ENCODE measurements at places on chromosomes 4 and X.

- DNase-seq: no peak
Observed at GRCh38 chr4:122759639-122760310, 27.3 kb downstream of the BBS12 start.

DNA sequence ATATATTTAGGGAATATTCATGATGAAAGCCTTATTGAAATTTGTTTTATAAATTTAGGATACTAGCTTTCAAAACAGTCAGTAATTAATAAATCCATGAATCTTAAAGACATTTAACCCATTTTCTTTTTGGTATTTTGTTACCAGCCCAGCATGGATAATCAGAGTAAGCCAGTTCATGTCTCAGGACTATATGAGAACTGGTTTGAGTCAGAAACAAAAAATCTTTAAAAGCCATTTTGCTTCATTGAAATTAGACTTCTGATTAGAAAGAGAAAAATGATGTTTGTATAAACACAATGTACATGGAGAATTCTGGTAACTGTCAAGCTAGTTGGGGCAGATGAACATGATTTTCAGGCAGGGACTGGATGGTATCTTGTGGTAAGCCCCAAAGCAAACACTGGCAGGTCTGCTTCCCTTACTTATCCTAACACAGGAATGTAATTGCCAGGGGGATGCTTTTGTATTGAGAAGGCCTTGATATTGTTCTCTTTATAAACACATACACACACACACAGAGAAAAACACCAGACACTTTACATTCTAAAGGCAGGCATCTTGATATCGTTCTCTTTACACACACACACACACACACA lies 9.4 kb downstream of the ARHGAP10 start:
- no peak for DNase-seq

DNA sequence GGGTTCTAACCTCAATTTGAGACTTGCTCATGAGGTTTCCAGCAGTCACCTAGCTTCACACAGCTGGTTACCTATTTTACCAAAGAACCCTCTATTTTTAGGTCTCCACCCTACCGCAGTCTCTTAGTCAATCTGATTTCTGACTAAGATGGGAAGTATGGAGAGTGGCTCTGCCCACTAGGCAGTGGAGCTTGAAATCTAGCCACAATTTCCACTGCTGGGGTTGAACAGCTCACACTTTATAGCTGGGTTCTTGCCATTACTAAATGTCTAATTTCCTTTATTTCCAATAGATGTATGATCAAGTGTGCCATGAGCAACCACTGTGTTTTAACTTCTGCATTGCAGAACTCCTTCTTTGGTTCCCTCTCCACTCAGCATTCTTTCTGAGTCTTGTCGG lies 43.1 kb downstream of the GASK1B start:
- no peak for DNase-seq

DNA sequence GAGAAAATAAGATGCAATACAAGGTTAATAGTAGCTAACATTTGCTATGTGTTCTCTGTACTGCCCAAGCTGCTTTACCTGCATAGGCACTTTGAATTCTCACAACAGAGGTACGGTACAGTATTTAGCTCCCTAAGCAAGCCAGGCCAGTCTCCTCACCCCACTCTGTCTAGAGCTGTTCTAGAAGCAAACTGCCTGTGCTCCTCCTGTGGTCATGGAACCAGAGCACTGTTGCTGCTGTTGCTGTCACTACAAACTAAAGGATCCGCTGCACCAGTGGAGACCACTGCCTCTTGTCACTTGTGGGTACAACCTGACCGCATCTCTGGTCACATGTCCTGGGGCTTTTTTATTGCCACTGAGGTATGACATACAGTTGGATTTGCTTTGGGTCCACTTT lies 19.6 kb downstream of the ZNF330 start:
- DNase-seq: no peak

- no peak for DNase-seq
Observed at GRCh38 chr4:185869427-185869826, 57.4 kb upstream of the SORBS2 start.

GRCh38 chr4:183438458-183439113 lies 5.8 kb upstream of the CDKN2AIP start:
- no peak for DNase-seq

GRCh38 chr4:2168469-2169319 lies 73.2 kb downstream of the HAUS3 start:
- DNase-seq: no peak

GRCh38 chr4:16092682-16093319 lies 9.0 kb upstream of the PROM1 start:
- DNase-seq: no peak

GRCh38 chrX:141732031-141732430 lies 33.5 kb upstream of the SPANXD start:
- no peak for DNase-seq

DNA sequence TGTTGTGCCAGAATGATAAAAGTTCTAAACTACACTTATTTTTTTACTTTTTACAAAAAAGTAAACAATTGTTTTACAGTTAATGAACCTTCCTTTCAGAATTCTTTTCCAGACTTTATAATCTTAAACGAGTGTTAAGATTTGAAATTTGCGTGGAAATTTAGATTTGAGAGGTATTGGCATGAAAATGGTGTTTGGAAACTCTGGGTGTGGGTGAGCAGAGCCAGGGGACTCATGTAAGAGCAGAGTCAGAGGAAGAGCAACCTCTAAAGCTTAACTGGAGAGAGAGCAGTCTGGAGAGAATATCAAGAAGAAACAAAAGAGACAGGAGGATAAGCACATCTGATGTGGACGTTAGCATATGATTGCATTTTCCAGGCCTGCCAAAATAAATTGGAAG lies 48.2 kb downstream of the MMRN1 start:
- no peak for DNase-seq

GRCh38 chrX:102899940-102900916 lies 36.8 kb upstream of the RAB40AL start:
- peak; percentile 12 for DNase-seq

DNA sequence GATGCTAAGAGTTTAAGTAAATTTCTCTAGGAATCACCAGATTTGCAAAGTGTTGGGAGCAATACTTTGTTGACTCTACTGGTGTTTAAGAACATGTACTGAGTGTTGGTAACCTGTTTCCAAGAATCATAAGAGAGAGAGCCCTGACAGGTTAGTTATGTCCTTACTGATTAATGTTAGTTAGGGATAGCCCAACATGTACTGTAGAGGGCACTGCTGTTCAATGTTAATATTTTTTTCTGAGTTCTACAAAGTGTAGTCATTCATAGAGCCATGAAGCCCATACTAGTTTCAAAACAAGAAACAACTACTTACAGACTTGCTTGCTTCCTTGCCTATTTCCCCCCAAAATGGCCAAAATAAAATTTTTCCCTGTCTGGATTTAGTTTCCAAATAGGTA lies 11.9 kb downstream of the TMPRSS11D start:
- peak; percentile 7 for DNase-seq

- no peak for DNase-seq
Observed at GRCh38 chrX:133670383-133670782, 255.1 kb upstream of the GPC4 start.

DNA sequence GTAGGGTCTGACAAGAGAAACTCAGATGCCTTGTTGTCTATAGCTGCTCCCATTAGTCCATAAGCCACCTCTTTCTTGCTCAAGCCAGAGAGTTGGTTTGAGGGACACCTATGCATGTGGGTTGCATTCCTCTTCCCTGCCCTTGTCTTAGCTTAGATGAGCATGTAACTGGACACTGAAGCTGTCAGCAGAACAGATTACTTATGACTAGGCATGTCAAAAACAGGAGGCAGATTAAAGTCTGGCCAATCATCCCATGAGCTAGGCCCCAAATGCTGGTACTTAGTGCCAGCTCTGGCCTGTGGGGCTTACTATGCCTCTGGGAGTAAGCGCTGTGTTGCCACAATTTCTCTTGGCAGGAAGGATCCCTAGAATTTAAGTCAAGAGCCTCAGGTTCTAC lies 215.2 kb downstream of the AR start:
- no peak for DNase-seq

GRCh38 chrX:50067435-50068284 lies 133.1 kb downstream of the AKAP4 start:
- DNase-seq: no peak

- peak; percentile 24 for DNase-seq
Observed at GRCh38 chr4:17173300-17173699, 274.9 kb upstream of the LDB2 start.

GRCh38 chr4:168846414-168846813 lies 163.6 kb downstream of the CBR4 start:
- DNase-seq: no peak

GRCh38 chr4:8920969-8921368 lies 49.3 kb upstream of the HMX1 start:
- DNase-seq: no peak

GRCh38 chr4:162787120-162787519 lies 379.6 kb downstream of the NAF1 start:
- no peak for DNase-seq

DNA sequence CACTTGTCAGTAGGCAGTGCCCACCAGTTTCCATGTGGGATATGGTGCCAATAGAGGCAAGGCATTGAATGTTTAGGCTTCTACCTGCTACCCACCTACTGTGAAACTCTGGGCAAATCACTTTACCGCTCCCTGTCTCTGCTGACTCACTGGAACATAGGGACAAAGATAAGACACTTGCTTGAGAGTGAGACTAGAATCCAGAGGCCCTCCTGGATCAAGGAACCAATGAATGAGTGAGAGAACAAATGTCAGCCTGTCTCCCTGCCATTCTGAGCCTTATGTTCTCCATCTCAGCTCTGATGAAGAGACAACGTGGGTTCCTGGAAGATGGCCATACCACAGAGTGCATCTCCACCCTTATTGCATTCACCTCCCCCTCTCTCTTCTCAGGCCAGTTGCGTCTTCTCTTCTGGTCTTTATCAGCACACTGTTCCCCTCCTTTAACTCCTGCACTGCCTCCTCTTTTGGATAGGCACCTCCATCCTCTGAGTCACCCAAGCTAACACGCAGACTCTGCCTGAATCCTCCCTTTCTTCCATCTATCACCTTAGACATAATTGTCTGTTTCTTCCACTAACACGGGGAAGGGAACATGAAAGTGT lies 15.4 kb upstream of the PRRG3 start:
- no peak for DNase-seq

- DNase-seq: no peak
Observed at GRCh38 chr4:24256547-24256946, 327.8 kb downstream of the DHX15 start.

DNA sequence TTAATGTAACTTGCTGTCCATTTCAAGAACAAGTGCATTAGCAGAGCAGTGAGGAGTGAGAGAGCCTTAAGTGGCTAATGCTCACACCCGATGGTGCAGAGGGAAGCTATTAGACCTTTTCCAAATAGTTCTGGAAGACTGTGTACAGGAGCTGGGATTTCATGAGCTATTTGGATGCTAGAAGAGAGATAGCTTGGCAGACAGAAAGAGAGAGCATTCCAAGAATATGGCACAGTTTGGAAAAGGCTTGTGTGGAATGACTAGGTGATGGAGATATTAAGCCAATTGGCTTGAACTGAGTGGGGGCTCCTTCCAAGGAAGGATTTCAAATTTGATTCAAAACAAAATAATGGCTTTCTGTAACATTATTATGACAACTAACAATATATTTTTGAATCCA lies 1097.2 kb upstream of the TENM3 start:
- no peak for DNase-seq

DNA sequence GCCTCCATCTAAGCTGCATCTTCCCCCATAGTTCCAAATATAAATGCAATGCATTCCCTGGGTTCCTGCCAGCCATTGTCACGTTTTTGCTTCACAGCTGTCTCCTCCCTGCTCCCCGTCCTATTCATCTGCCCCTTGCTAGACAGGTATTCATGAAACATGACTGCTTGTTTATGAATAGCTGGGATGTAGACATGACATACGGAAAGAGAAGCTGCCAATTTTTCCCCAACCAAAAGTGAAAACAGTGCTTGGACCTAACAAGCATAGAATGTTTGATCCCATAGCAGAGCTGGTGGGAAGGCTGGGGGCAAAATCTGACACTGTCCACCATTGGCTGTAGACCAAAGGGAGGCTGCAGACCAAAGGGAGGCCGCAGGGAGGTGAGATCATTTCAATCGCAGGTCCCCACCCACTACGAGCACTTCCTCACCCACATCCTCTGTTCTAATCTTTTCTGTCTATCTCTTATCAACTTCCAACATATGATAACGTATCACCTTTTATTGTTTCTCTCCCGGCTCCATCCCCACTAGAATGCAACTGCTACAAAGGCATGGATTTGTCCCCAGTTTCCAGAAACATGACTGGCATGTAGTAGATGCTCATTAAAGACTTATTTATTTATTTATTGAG lies 8.5 kb upstream of the GYG2 start:
- no peak for DNase-seq

- DNase-seq: no peak
Observed at GRCh38 chrX:34778916-34779315, 121.8 kb upstream of the TMEM47 start.

Data from GM12864 (cell line).